ENCODE measurements at places on chromosomes 4 and X.

DNA sequence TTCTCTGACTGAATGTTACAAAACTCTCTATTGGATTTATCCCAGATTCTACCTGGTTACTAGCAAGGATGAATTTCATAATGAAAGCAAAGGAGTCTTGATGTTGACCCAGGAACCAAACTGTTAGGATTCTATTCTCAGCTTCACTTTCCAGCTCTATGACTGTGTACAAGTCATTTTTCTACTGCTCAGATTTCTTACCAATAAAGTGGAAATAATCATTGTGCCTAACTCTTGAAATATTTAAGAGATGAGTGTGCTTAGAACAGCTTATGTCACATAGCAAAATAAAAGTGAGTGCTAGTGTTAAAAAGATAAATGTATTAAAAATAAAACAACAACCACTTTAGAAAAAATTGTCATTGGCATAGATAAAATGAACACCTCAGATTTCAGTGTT, 45.6 kb downstream of the EPHA5 start:
- peak; percentile 6 for DNase-seq

GRCh38 chrX:38800981-38801845, at the start of gene MID1IP1:
MID1IP1 (plus strand) TSS chrX:38801459; CDS start chrX:38804947, 3,488 bp downstream.
- DNase-seq = peak; percentile 72

- DNase-seq = no peak
Measured at GRCh38 chrX:119676949-119677653, 15.9 kb downstream of the SEPTIN6 start.

DNA sequence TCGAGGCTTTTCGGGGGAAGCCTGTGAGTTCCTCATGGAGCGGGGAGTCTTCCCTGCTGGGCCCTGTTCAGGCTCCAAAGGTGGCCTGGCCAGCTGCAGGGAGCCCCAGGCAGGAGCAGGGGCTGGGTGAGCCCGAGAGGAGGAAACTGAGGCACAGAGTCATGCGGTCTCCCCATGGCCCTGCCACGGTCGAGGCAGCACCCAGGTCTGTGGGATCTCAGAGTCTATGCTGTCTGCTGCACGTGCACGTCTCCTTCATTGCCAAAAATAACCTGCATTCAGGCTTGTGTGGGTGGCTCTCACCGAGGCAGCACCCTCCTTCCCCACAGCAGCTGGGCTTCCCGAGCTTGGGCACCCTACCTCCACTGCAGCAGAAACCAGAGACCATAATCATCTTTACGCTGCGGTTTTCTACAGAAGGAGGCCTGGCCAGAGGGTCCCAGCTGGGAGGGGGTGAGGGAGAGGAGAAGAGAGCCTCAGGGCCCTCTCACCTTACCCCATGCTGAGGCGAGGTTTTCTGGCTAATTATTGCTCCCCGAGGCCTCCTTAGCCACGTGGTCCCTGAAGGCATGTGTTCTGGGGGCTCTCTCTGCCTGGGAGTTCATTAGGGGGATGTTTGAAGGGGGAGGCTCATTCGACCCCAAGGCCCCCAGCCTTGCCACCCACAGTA, 64.3 kb downstream of the CPZ start:
- DNase-seq = no peak

GRCh38 chrX:22526339-22526738, 253.6 kb downstream of the CBLL2 start:
- DNase-seq = peak; percentile 52

GRCh38 chr4:15427701-15428100, at the start of gene C1QTNF7:
C1QTNF7 (plus strand) TSS chr4:15428033; CDS start chr4:15435744, 7,711 bp downstream.
- DNase-seq = no peak

GRCh38 chrX:106378616-106379015, 210.5 kb downstream of the PWWP3B start:
- no peak for DNase-seq

DNA sequence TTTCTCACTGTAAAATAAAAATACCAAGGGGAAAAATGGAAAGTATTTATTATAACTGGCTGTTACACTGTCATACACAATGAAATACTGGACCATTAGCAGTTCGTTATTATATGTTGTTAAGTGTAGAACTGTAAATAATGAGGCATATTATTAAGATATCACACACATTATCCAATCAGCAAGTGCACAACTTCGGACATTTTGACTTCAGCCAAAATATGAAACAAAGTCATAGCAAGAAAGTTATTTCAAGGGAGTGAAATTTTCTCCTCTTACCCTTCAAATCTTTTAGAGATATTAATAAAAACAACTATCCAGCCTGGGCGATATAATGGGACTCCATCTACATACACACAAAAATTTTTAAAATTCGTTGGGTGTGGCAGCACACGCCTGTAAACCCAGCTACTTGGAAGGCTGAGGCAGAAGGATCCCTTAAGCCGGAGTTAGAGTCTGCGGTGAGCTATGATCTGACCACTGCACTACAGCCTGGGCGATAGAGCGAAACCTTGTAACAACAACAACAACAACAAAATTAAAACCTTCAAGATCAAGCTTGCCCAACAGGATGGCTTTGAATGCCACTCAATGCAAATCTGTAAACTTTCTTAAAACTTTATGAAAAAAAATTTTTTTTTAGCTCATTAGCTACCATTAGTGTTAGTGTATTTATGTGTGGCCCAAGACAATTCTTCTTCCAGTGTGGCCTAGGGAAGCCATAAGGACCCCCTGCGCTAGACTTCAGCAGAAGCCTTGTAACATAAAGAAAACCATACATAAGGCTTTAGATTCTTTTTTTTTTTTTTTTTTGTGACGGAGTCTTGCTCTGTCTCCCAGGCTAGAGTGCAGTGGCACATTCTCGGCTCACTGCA, 1.3 kb upstream of the CISD2 start:
- no peak for DNase-seq
